ENCODE measurements at places on chromosomes 12 and 14.

DNA sequence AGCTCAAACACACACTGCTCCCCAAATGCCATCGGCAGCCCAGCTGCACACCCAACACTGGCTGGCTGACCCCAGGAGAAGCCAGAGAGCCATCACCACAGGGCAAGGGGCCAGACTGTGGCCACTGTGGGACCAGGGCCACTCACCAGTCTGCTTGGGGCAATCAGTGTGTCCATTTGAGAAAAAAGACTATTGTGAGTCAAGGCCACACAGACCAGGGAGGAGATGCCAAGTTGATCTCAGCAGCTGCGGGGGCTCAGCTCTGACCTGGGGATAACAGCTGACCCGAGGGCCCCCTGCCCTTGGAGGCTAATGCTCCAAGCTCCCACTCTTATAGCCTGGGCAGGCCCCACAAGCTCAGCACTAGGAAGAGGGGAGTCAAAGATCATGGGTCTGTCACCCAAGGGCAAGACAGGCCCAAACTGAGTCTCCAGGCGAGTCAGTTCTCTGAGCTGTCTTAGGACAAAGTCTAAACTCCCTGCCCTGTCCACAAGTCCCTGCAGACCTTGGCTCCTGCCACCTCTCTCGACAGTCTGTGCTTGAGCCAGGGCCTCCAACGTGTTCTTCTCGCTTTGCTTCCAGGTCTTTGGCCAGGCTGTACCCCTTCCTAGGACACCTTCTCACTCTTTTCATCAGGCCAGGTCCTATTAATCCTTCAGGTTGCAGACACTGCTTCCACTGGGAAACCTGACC, 30.1 kb upstream of the PNMA1 start:
- peak; percentile 39 for DNase-seq

GRCh38 chr14:88989911-88990310, 165.5 kb downstream of the TTC8 start:
- no peak for DNase-seq

GRCh38 chr12:23885394-23885793, 64.1 kb downstream of the SOX5 start:
- DNase-seq = no peak

GRCh38 chr12:113155646-113156045, 6.1 kb downstream of the CFAP73 start:
- DNase-seq = no peak

DNA sequence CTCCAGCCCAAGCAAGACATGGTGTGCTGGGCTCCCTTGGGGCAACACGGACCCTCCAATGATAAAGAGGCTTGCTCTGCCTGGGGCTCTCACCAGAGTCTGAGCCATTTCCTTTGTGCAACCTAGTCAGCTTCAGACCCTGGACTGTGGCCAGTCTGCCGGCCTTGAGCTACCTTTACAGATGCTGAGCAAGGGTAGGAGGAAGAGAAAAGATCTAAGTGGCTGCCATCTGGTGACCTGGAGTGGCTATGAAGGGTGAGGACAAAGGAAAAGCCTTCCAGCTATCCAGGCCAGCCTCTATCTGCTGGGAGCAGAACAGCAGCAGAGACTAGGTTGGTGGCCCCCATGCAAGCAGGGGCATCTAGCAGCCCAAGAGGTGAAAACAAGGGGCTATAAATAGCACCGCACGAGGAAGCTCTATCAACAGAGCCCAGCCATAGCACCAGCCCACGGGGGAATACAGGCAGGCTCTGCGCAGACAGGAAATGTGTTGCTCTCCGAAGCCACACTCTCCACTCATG, 230.1 kb downstream of the FOXN3 start:
- no peak for DNase-seq

- DNase-seq = no peak
Measured at GRCh38 chr14:26594148-26594547, 3.7 kb downstream of the NOVA1 start.

- DNase-seq = no peak
Measured at GRCh38 chr12:50747817-50748216, 16.1 kb upstream of the ATF1 start.

DNA sequence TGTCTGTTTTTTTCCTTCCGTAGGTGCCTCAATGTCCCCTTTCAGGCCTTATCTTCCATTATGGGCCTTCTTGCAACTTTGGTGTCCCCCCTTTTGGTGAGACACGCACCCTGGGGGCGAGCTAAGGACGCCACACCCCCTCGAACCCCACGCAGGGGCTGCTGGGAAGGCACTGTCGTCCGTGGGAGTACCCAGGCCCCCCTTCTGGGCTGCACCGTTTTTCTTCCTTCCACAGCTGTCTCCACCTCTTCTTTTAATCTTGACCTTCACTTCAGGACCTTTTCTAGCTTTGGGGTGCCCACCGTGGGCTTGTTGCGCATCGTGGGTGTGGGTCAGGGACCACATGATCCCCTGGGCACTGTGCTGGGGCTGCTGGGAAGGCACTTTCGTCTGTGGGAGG, 271.8 kb downstream of the ALG10 start:
- no peak for DNase-seq

GRCh38 chr12:116881877-116882507, 751 bp upstream of the HRK start:
- DNase-seq = no peak

- peak; percentile 63 for DNase-seq
Measured at GRCh38 chr12:70366581-70367257, 629 bp downstream of the KCNMB4 start.

DNA sequence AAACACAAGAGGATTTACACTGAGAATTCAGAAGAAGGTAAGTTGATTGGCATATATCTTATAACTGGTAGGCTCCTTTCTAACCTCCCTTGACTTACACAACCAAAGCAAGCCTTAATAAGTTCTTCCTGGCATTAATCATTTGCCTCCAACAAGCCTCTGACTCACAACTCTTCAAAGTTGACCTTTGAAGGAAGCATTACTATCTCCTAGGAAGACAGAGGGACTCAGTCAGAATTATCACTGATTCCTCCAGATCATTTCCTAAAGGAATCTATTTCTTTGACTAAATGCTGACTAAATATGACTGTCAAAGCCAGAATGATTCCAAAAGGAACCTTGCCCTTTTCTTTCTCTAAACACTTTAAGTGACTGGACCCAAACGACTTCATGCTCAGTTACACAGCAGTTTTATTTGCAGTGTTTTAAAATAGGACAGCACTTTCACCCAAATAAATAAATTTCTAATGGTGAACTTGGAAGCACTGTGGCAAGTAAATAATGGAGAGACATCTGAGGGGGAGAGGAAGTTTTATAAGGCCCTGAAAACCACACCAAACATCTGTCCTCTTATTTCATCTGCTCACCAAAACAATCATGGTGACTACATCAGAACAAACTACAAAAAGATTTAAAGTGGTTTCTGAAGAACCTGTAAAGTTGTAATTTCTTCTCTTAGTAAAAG, 128.2 kb downstream of the KLHL28 start:
- DNase-seq = no peak

- no peak for DNase-seq
Measured at GRCh38 chr12:52964556-52965336, 15.8 kb downstream of the KRT18 start.

GRCh38 chr12:62839869-62840660, 94.9 kb downstream of the PPM1H start:
- no peak for DNase-seq

DNA sequence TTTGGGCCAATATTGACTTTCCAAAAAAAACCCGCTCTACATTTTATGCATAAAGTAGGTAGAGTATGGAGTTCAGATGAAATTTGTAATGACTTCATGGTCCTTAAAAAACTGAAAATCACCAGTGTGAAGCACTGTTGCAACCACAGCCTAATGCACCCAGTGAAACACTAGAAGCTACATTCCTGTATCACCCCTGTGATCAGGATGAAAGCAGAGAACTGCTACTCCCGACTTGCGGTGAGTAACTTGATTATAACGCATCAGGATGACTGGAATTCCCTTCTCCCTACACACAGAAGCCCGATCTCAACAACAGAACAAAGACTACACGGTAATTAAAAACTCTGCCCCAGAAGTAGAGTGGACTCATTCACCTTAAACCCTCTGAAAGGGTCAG, 33.8 kb downstream of the SPTB start:
- DNase-seq = no peak

- DNase-seq = no peak
Measured at GRCh38 chr12:74227846-74228545, 309.6 kb upstream of the ATXN7L3B start.

GRCh38 chr14:73289729-73290128, 52.4 kb downstream of the PAPLN start:
- DNase-seq = no peak

DNA sequence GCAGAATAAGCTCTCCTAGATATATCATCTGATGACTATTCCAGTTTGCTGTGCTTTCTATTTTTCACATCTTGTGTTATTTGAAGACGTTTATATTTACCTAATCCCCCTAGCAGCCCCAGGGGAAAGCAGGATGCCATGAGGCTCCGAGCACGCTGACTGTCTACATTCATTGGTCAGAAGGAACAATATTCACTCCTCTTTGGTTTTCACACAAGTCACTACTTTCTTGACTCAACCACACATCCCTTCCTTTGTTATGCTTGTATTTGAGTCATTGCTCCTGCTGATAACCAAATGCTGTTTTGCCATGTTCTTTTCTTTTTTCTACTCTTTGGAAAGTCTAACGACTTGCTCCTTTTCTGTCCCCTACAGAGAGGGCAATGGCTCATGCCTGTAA, 86.5 kb upstream of the SLC38A2 start:
- DNase-seq = no peak

GRCh38 chr14:27427796-27428195, 830.0 kb upstream of the NOVA1 start:
- DNase-seq = no peak

DNA sequence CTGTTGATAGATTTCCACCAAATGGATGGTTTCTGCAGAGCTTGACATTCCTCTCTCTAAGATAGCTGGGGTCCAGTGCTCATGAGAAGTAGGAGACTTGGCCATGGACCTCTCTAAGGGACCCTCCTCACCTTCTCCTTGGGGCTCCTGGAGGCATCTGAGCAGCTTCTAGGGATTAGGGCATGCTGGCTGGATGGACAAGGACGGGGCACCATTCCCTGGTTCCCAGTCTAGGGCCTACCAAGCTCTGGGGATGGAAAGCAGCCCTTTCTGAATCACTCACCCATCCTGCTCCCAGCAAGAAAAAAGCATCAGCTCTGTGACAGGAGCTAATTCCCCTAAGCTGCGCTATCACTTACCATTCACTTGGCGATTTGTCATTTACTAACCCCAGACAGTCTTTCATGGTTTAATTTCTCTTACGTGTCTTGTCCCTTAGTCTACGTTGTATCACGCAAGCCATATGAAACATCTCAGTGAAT, 39.5 kb downstream of the VWF start:
- DNase-seq = no peak

DNA sequence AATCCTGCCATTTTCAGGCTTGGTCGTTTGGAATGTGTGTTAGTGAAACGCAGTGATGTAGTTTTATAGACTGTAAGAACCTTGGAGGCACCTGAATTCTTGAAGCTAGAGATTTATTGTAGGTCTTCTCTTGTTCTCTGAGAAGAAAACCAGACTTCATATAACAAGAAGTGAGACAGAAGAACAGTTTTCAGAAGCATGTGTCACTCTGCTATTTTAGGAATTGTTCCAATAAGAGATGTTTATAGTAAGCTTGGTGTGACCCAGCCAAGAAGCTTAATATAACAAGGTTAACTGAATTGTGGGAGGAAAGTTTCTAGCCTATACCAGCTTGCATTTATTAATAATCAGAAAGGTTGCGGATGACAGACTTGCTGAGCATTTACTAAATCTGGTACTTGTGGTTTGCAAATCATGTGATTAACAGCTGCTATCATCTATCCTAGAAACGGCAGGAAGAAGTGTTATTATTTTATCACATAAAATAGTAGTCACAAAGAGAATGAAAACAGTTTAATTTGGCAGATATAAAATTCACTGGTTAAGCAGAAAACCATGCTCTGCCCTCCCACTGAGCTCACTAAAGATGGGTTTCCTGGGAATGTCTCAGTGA, 49.2 kb upstream of the BCAT1 start:
- DNase-seq = no peak

DNA sequence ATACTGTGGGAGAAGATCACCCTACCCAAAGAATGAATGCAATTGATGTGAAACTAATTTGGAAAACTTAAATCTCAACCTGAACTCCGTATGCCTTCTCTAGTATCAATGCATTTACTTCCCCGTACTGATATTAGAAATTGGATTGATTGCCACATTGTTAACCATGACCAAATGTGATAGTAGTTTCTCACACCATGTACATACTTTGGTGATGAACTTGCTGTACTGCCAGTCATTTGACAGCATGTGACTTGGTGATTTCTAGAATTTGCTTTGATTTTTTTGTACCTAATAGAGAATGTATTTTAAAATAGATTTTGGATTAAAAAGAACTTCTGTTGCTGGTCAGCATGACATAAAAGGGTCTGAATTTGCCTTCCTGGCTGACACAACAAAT, 579.8 kb upstream of the TMEM132C start:
- no peak for DNase-seq

GRCh38 chr14:94474581-94475031, 1.4 kb downstream of the SERPINA9 start:
- no peak for DNase-seq

DNA sequence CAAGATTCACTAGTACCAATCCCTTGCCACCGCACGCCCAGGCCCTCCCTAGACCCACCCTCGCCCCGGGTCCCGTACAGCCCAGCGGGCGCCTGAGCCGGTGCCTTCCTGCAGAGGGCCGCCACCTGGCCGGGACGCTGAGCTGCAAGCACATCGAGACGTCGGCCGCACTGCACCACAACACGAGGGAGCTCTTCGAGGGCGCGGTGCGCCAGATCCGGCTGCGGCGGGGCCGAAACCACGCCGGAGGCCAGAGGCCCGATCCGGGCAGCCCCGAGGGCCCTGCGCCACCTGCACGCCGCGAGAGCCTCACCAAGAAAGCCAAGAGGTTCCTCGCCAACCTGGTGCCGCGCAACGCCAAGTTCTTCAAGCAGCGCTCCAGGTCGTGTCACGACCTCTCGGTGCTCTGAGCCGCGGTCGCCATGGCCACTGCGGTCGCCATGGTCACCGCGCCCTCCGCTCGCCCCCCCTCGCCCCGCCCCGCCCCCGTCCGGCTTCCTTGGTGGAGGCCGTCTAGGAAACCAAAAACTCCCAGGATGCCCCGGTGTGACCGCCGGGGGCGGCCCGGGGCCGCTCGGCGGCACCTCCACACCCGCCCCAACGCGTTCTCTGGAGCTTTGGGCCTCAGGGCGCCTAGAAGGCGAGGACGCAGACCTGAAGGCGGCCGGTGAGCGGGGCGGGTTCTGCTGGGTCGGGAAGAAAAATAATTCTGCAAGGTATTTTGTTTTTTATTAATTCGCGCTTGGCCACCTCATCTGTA, 3.7 kb downstream of the REM2 start:
- DNase-seq = peak; percentile 83

- no peak for DNase-seq
Measured at GRCh38 chr12:89968151-89968700, 259.6 kb upstream of the ATP2B1 start.

GRCh38 chr14:68210729-68211299, 391.2 kb downstream of the RAD51B start:
- no peak for DNase-seq

Measured in right forelimb (tissue), 1 donor.